ENCODE measurements at places on chromosomes 12 and 14.

DNA sequence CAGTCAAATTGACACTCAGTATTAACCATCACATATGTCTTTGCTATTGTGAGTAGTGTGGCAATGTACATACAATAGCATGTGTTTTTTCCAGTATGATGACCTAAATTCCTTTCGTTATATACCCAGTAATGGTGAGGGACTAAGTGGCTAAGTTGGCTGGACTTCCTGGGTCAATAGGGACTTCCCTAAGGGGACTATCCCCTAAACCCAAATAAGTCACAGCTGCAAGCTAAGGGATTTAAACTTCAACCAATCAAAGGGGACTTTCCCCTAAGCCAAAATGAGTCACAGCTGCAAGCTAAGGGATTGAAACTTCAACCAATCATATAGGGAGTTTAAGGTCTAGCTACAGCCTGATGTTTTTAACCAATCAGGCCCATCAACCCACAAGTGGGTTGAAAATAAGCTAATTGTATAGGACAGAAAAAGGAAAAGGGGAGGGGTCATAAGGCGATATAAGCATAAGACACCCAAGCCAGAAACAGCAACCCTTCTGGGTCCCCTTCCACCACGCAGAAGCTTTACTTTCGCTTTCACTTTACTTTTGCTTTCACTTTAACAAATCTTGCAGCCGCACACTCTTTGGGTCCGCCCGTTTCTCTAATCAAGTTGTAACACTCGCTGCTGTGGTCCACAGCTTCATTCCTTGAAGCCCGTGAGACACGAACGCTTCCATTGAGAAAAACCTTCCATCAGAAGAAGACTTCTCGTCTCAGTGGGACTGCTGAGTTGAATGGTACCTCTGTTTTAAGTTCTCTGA lies 404.4 kb downstream of the FLRT2 start:
- no peak for DNase-seq

DNA sequence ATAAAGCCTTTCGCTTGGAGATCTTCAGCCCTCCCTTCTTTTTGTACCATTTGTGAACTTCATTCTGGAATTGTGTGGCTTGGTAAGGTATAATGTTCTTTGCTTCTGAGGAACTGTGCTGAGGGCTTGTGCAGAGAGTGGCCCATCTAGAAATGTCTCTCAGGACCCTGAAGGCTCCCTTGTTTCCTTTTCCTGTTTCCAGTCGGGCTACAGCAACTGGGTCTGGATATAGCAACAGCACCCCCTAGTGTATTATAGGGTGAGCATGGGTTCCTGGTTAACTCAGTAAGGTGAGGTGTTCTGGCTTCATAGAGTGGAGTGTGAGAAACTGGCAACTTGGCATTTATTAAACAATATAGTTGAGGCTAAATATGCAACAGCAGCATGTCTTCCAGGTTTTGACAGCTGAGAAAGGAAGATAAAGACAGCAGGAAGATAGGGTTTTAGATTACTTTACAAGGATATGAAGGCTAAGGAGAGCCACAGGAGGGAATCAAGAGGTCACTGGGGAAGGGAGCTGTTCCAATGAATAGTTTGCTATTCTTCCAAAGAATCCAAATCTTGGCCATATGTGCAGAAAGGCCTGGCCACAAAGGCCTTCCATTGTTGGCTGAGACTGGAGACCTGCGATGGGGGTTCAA lies 49.1 kb upstream of the RNU6-8 start:
- peak; percentile 72 for DNase-seq

GRCh38 chr14:74860899-74861733 lies 14.8 kb downstream of the PROX2 start:
- DNase-seq, result peak; percentile 84

DNA sequence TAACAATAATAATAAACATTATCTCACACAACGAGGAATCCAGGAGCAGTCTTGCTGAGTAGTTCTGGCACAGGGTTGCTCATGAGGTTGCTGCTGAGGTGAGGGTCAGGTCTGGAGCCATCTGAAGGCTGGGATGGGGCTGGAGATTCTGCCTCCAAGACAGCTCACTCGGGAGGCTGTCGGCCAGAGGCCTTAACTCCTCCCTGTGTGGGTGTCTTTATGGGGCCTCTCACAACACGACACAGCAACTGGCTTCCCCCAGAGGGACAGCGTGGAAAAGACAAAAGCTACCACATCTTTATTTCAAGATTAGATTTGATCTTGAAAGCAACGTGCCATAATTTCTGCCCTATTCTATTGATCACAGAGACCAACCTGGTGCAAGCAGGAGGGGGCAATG lies 7.2 kb upstream of the CD4 start:
- DNase-seq, result no peak

GRCh38 chr12:107029081-107029480 lies 42.1 kb upstream of the MTERF2 start:
- no peak for DNase-seq

GRCh38 chr14:94192536-94192935 lies 18.4 kb downstream of the PPP4R4 start:
- no peak for DNase-seq

DNA sequence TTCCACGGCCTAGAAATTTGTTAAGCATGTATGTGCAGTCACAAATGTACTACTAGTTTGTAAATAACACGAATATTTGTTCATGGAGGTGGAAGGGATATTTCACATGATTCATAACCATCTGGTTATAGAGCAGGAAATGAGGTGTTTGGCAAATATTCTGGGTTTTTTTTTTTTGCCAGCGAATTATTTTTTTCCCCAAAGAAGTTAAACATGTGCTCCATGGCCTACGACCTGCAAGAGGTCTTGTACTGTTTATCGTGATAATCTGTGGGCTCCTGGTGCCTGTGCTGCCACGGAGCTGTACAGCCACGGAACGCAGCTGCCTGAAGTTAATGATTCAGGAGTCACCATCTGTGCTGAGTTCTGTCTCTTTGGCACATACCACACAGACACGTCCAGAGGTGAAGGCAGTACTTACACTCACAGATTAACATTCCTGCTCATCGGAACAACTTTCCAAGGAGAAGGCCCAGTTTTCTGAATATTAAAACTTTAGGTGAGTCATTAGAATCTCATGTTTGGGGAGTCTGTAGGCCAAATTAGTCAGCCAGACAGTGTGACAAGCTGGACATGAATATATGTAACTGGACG lies 156.3 kb downstream of the TMX1 start:
- peak; percentile 72 for DNase-seq

- no peak for DNase-seq
Observed at GRCh38 chr12:66915306-66915904, 236.5 kb upstream of the GRIP1 start.

DNA sequence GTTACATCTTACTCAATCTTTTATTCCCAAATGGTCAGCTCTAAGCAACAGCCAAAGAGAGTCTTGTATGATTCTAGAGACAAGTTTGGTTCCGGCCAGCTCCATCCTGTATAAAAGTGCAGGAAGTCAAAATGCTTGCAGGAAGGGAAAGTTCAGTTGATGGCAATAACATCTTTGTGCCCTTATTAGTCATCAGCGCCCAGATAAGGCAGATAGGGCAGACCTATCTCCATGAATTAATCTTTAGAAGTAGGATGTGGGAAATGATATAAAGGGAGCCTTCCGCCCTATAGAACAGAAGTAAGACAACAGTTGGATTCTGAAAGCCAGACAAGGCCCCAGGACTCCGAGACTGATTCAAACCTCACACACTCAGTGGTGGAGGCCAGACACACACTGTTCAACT lies 6.4 kb downstream of the GNS start:
- DNase-seq, result no peak

Measured in fibroblast of the conjunctiva (primary cell).